Karpas-422 (cell line): ENCODE measurements at places on chromosomes 4 and X.

DNA sequence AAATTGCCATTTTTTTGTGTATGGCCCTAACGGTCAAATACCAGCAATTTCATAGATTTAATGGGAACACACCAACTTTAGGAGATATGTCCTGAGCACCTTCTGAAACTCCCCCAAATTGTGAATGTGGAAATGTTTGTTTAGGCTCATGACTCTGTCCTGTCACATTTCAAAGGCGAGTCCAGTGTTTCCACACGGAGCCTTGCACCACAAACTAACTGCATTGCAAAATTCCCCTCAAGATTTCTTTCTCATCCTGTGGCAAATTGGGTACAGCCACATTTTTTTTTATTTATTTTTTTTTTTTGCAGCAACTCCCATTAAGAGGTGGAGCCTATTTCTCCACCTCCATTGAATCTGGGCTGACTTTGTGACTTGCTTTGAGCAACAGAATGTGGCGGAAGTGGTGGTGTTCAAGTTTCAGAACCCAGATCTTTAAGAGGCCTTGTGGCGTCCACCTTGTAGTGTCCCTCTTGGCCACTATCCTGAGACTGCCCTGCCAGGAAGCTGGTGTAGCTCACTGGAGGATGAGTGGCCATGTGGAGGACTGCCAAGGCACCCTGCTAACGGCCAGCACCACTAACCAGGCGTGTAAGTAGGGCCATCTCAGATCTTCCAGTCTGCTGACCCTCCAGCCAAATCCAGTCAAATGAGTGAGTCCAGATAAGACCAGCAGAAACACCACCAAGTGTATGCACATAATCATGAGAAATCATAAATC lies 172.4 kb upstream of the SCML1 start:
- no peak for DNase-seq

DNA sequence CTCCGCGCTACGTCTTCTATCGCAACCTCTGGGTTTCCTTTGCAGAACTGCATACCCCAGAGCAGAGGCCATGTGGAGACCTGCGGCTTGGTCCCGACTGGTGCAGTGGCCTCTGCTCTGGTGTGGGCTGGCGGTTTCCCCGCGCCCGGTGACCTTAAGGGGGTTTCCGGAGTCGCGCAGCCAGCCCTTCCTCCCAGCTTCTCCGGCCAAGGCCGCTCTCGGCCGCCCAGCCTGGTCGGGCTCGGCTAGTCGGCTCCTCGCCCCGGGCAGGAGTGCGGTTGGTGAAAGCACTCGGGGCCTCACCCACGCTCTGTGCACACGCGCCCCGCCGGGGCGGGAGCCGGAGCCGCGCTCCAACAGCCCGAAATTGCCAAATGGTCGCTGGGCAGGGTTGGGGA lies 84.9 kb downstream of the BCOR start:
- no peak for DNase-seq

GRCh38 chr4:174444390-174444789 lies 77.9 kb downstream of the HPGD start:
- DNase-seq: no peak

GRCh38 chr4:176778063-176778462 lies 14.7 kb downstream of the VEGFC start:
- no peak for DNase-seq

DNA sequence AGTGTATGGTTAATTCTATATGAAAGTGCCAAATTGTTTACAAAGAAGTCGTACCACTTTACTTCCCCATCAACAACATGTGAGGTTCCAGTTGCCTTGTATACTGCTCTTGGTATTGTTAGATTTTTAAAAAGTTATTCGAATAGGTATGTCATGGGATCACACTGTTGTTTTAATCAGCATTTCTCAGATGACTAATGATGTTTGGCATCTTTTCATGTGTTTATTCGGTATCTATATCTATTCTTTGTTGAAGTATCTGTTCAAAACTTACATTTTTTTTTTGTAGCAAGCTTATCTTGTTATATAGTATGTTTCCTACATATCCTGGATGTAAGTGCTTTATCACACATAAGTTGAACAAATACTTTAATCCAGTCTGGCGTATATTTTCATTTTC lies 99.4 kb upstream of the MAB21L2 start:
- no peak for DNase-seq

- no peak for DNase-seq
Measured at GRCh38 chrX:39336671-39337311, 535.5 kb downstream of the MID1IP1 start.

- no peak for DNase-seq
Measured at GRCh38 chr4:5292101-5292500, 240.8 kb downstream of the STK32B start.

GRCh38 chrX:42973321-42973720 lies 195.4 kb upstream of the PPP1R2C start:
- DNase-seq: no peak

DNA sequence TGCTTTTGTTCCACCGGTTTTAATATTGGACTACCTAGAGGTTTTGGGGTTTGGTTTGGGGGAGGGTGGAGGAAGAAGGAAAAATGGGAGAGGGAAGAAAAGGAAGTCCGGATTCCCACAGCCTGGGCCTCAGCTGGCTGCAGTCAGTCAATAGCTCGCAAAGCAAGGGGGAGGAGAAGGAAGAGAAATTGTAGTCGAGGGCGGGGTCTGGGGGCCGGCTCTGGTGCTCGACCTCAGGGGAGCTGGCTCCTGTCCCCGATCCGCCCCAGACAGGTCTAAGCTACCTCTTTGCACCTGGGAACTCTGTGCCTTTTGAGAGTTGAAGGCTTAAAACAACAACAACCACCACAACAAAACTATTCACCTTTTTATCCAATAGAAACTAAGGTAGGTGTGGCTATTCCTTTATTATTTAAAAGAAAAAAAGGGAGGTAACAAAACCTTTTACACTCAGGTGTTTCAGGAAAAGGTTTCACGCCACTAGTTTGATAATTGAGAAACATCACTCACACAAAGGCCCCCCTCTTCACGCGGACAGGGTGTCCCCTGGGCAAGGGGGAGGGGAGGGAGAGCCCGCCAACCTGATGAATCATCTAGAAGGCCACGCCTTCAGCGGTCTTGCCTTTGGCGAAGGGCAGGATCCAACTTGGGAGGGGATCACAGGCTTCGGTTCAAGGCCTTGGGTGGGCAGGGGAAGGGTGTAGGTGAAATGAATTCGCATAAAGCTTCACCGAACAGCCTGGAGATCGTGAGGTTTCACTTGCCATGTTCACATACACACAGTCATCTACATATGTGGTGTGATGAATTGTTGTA lies 1.6 kb upstream of the LNX1 start:
- no peak for DNase-seq

DNA sequence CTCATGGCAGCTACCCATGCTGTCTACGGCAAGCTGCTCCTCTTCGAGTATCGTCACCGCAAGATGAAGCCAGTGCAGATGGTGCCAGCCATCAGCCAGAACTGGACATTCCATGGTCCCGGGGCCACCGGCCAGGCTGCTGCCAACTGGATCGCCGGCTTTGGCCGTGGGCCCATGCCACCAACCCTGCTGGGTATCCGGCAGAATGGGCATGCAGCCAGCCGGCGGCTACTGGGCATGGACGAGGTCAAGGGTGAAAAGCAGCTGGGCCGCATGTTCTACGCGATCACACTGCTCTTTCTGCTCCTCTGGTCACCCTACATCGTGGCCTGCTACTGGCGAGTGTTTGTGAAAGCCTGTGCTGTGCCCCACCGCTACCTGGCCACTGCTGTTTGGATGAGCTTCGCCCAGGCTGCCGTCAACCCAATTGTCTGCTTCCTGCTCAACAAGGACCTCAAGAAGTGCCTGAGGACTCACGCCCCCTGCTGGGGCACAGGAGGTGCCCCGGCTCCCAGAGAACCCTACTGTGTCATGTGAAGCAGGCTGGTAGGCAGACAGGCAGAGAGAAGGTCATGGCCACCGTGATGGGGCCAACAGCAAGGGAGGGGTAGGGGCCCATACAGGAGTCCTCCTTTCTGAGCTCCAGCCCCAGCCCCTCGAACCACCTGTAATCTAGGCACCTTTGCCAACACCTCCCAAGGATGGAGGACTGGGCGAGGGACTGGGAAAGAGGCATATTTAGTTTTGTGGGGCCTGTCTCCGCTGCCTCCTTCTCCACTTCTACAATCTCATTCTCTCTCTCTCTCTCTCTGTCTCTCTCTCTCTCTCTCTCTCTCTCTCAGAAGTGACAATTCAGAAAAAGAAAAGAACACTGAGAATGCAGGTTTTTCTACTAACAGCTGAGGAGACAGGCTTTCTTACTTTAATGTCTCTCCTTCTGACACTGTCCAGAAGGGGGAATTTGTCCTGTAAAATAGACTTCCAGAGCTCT lies 4.7 kb upstream of the TSPYL2 start:
- DNase-seq: peak; percentile 80

DNA sequence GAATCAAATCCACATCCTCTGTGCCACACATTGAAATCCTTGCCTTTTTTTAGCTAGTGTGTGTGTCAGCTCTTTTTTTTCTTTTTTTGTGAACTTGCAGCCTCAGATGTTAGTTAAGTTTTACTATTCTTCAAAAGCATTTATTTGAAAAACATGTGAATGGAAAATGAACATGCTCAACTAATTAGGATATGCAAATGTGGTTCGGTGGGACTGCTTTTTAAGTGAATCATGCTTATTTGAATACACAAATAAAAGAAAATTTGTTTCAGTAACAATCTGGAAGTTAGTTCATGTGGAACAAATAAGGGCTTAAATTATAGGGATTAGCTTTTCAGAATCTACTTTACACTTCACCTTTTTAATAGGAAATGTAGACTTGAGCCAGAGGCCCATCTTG lies 751.5 kb upstream of the FAM241A start:
- no peak for DNase-seq

- no peak for DNase-seq
Measured at GRCh38 chrX:30181353-30181752, 34.0 kb upstream of the MAGEB2 start.
